Naive thymus-derived CD8-positive, alpha-beta T cell (primary cell): ENCODE measurements at places on chromosomes 1 and 21.

DNA sequence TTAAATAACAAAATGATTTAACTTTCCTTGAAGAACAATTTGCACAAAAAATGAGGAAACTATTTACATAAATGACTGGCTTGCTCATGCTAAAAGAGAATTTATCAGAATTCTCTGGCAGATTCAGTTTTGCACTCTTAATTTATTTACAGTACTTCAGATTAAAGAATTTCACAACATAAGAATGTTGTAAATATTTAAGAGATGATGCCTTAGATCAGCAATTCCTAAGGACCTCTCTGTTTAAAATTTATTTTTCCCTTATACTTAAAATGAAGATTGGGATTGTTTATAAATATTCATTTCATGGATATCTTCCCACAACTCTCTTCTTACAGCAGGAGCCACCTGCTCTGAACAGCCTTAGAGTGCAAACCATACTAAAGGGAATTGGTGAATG lies 120.8 kb downstream of the OLFM3 start:
- DNase-seq: no peak

- DNase-seq: no peak
Measured at GRCh38 chr1:30001011-30001731, 722.2 kb downstream of the MATN1 start.

DNA sequence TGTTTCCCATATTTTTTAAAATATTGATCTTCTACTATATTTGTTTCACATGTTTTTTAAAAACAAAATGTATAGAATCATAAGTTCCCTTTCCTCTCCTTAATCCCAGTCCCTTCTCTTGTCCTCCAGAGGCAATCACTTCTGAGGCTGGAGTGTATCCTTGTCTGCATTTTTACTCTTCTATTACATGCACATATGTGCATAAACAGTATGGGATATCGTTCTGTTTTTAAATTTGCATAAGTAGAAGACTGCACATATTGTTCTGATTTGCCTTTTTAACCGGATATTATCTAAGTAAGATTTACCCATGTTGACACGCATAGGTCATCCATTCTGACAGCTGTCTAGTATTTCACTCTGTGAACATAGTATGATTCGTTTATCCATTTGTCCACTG lies 142.0 kb downstream of the TRABD2B start:
- DNase-seq: no peak

- DNase-seq: no peak
Measured at GRCh38 chr1:224472806-224473205, 38.2 kb upstream of the WDR26 start.

GRCh38 chr1:152565535-152566215 lies 905 bp downstream of the LCE3E start:
- no peak for DNase-seq

GRCh38 chr1:64084451-64084850 lies 119.0 kb upstream of the UBE2U start:
- no peak for DNase-seq

GRCh38 chr21:22311741-22312462 lies 1313.7 kb downstream of the NCAM2 start:
- DNase-seq: no peak

DNA sequence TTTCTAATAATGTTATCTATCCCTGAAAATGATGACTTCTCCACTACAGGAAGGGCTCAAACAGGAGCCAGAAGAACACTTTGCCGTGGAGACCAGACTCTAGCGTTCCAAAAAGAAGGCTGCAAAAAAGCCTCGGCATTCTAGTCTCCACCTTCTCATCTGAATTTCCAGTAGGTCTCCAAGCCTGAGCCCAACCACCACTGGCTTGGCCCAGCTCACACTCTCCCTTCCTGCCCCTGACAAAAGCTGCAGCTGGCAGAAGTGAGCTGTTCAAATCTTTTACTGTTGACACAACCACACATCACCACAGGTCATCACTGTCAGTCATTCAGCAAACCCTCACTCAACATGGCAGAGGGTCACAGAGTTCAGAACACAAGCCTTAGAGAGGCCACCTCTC lies 69.3 kb downstream of the CAMK2N1 start:
- no peak for DNase-seq

DNA sequence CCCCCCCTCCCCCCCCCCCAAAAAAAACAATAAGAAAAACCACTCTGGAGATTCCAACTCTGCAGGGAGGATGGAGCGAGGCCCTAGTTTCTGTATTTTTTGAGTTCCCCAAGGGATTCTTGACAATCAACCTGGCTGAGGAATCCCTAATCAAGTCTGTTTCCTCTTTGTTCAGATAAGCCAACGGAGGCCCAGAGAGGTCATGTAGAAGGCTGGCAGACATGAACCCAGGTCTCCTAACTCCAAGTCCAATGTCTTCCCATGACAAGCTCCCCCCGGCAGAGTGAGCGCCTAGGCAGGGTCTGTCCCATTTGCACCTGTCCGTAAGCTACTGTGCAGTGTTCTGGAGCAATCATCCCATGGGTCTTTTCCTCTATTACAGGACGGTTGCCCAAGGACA lies 39.5 kb downstream of the LRRC71 start:
- no peak for DNase-seq

GRCh38 chr1:175015243-175015642 lies 8.0 kb downstream of the MRPS14 start:
- DNase-seq: no peak

GRCh38 chr1:248406721-248407692 lies 4.2 kb downstream of the OR2T1 start:
- no peak for DNase-seq

- no peak for DNase-seq
Measured at GRCh38 chr1:228869312-228869824, 134.1 kb downstream of the RHOU start.

DNA sequence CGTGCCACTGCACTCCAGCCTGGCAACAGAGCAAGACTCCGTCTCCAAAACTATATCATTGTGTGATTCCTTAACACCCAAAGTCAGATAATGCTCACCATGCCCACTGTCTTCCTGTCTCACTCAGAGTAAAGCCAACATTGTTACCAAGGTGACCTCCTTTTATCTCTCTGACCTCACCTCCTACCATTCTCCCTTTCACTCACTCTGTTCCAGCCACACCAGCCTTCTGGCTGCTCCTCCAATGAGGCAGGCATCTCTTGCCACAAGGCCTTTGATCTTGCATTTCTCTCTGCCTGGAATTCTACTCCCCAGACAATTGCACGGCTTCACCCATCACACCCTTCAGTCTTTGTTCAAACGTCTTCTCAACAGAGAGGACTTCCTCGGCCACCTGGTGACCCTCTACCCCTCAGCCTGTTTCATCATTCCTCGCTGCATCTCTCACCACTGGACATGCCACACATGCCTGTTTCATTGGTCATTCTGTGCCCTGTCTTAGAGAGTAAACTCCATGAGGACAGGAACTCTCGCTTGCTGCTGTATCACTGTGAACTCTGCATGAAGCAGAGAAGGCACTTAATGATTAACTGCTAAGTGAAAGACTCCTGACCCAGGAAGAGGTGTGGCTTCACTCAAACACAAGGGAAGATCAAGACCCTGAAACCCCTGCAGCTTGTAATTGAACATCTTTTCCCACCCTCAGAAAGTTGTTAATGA lies 67.1 kb upstream of the CAPZB start:
- no peak for DNase-seq

- DNase-seq: no peak
Measured at GRCh38 chr1:210605099-210605498, 276.4 kb downstream of the HHAT start.

GRCh38 chr1:75275631-75276030 lies 141.4 kb downstream of the LHX8 start:
- DNase-seq: no peak

DNA sequence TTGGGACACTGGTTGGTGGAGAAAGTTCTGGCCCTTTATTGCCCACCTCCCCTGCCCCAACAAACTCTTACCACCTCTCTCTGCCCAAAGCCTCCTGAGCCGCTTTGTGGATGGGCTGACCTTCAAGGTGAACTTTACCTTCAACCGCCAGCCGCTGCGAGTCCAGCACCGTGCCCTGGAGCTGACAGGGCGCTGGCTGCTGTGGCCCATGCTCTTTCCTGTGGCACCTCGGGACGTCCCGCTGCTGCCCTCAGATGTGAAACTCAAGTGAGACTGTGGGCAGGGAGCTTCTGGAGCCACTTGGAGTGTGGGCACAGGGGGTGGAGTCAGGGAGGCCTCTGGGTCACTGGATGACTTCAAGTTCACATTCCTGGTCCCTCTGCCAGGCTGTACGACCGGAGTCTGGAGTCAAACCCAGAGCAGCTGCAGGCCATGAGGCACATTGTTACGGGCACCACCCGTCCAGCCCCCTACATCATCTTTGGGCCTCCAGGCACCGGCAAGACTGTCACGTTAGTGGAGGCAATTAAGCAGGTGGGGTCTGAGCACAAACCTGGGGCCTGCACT lies 12.5 kb downstream of the RHOC start:
- no peak for DNase-seq

DNA sequence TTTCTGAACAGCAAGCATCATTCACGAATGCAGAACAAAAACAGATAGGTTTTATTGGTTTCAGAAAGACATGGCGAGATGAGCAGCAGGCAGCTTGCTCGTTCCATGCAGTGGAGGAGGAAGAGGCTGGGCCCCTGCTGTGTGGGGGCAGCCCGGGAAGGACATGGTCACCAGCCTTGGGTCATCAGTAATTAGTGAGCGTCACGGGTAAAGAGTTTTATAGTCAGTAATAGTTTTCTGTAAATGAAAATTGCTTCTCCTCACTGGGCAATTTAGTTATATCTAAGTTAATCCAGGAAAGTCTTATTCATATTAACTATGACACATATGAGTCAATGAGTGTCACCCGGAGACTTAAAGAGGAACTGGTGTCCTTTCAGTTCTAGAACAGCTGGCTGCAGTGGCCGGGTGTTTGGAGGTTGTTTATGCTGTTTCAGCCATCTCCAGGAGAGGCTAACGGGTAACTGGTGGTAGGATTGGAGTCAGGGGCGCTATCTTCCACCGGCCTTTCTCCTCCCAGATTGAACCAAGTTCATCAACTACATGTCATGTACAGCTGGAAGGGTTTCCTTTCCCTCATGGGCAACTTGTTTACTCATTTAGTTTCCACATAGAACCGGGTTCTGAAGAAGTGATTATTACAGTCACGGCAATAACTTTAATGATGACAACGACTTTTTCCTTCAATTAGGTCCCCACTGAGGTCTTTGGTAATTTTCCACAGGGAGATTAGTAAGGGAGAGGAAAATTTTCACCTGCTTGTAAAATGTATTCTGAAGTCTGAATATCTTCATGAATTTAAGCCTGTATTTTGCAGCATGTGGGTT lies 34.6 kb upstream of the SLC45A1 start:
- DNase-seq: no peak

- DNase-seq: no peak
Measured at GRCh38 chr1:108345776-108346531, 102.1 kb upstream of the NBPF4 start.

- no peak for DNase-seq
Measured at GRCh38 chr21:38913120-38913892, 107.6 kb downstream of the ETS2 start.

GRCh38 chr1:204256531-204256930 lies 42.7 kb upstream of the GOLT1A start:
- no peak for DNase-seq
